Stimulated activated CD8-positive, alpha-beta memory T cell treated with anti-CD3 and anti-CD28 coated beads, Interleukin-4, amount 100 ng/mL, for 24 hours (primary cell): ENCODE measurements at places on chromosomes 3 and 15.

DNA sequence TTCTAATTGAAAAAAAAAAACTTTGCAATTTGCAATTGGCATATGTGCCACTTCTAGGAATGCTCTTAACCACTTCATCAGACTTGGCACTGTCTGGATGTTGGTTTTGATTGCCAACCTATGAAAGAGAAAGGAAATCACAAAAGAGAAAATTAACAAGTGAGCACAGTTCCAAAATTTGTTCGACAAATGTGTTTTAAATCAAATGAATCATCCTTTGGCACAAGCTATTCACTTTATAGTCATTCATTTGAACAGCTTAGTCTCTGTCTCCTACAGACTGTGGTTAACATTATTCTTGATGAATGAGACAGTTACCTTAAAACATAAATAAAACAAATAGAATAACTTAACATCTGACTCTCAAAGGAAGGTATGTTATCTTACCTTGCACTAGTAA is 265.0 kb downstream of the EPHA3 start:
- no peak for DNase-seq

DNA sequence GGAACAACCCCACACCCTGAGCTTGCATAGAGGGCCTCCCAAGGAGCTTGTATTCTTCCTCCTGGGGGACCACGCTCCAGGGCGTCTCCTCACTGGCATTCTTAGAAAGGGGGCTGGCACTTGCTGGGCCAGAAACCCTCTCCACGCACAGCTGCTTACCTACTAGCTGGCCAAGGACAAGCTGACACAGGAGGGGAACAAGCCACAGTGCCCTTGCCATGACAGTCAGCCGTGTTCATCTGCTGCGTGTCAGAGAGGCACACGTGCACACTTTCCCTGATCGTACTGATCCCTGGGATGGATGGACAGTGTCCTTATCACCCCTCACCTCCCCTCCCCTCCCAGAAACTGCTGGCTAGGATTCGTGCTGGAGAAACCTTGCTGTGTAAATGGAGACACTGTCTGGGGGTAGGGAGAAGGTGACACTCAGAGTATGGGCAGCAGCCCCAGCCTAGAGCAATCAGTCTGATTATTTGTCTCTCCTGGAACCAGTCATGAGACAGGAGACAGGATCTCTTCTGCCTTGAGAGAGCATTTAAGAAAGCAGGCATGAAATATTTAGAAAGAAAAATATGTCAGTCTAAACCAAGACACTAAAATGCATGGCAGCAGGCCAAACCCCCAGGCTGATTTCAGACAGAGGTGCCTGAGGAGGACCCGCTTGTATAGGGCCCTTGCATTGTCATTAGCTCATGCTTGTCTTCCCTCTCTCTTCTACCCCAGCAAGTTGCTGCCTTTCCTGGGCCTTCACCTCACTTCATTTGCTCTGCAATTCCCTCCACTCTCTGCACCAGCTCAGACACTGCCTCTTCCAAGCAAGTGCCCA is 311.8 kb upstream of the TRIM42 start:
- DNase-seq: no peak

DNA sequence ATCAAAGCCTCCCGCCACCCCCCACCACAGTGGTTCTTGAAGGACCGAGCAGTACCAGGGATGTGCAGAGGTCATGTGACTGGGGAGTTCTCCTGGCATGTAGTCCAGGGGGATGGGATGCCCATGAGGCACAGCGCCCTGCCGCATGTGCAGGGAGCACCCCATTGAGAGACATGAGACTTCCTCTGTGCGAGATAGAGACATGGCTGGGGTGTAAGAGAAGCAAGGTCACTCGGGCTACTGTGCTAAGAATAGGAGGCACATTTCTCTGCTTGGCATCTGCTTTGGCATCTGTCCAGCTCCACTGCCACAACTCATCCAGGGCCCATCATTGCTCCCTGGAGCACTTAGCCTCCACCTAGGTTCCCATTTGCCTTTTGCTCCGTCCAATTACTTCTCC is 2.4 kb upstream of the CYP1A1 start:
- no peak for DNase-seq

- no peak for DNase-seq
Measured at GRCh38 chr15:64891561-64891960, 20.1 kb upstream of the ANKDD1A start.

- DNase-seq: peak; percentile 45
Measured at GRCh38 chr3:128875556-128876120, 3.8 kb upstream of the ACAD9 start.

GRCh38 chr3:112486811-112487505 is 12.3 kb downstream of the BTLA start:
- no peak for DNase-seq

GRCh38 chr15:90571063-90571541 is 41.4 kb downstream of the CRTC3 start:
- DNase-seq: no peak

- no peak for DNase-seq
Measured at GRCh38 chr15:66172324-66172980, 81.1 kb downstream of the MEGF11 start.

DNA sequence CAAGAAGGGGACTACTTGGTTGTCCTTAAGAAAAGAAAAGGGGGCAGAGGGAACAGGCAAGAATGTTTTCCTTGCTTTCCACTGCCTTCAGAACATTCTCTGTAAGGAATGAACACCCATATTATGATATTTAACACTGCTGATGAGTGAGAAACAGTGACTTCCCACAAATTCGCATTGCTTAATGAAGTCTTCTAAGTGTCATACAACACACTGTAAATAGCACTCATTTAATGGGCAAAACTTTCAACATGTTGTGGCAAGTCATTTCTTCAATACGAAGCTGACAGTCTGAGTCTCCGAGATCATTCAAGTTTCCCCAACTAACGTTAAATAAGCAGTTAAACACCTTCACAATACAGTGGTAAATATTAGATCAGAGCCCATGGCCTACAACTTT is 464.4 kb downstream of the SHQ1 start:
- no peak for DNase-seq
